ENCODE measurements at places on chromosomes 1 and 21.

DNA sequence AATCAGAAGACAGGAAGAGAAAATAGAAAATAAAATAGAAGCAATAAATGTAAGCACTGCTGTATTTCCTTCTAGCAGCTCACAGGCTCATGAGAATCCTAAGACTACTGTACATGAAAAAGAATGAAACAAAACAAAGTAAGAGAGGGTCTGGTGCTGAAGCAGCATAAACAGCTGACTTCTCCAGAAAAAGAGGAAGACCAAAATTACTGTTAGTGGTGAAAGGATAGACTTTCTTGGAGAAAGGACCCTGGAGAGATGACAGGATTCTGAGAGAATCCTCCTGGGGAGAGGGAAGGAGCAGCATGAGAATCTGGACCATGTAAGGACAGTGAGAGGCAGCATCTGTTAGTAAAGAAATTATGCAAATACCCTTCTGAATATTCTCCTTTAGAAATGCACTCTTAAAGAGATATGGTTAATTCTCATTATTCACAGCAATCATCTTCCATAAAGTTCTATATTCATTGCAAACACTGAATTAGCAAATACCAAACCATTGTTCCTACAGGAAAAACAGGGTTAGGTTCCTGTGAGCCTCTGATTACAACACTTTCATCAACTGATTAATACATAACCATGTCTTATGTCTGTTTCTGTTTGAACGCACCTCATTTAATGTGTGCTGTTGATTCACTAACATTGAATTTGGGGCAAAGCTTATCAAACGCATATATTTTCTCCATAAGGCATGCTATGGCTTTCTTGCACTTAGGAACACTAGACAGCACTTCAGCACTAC lies 17.0 kb downstream of the SLC25A24 start:
- DNase-seq = no peak

GRCh38 chr1:178496410-178497135 lies at the start of gene CLEC20A:
CLEC20A (minus strand) TSS chr1:178496964; CDS start chr1:178496939, 25 bp downstream.
- DNase-seq = no peak

DNA sequence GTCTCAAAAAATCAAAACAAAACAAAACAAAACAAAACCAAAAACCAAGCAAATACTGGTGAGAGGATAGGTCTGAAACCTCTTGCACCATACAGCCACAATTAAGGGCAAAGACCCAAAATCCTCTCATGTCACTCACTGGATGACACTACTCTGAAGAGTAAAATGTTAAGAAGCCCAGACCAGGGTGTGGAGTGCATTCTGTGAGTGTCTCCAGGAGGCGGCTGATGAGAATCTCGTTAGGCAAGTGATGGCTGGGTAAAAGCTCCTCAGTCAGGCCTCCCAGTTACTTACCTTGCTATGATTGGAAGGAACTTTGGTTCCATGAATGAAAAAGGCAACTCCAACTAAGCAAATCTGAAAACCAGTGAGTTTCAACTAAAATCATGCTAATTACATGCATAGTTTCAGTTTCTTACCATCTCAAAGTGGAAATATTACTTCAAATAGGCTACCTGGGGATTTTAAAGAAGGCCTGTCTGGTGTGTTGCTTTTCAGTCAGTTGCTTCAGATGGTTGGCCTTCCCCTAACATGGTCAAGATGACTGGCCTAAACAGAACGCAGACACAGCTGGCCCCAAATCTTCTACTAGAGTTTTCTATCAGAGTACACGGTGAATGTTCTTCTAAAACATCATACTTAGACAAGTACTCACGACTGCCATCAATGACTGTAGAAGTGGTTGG lies 95.1 kb downstream of the KIAA0319L start:
- no peak for DNase-seq

GRCh38 chr1:180116964-180117763 lies 37.5 kb upstream of the QSOX1 start:
- DNase-seq = no peak

GRCh38 chr1:21201650-21202049 lies 25.0 kb upstream of the EIF4G3 start:
- no peak for DNase-seq

- DNase-seq = no peak
These were observed 40.5 kb downstream of the ZBTB40 start for GRCh38 chr1:22491995-22492715.

- no peak for DNase-seq
These were observed 950 bp upstream of the INKA2 start for GRCh38 chr1:111739925-111740765.

GRCh38 chr21:30480145-30480544 lies at the start of gene KRTAP19-1:
KRTAP19-1 (minus strand) TSS chr21:30480367; CDS start chr21:30480317, 50 bp downstream.
- no peak for DNase-seq

DNA sequence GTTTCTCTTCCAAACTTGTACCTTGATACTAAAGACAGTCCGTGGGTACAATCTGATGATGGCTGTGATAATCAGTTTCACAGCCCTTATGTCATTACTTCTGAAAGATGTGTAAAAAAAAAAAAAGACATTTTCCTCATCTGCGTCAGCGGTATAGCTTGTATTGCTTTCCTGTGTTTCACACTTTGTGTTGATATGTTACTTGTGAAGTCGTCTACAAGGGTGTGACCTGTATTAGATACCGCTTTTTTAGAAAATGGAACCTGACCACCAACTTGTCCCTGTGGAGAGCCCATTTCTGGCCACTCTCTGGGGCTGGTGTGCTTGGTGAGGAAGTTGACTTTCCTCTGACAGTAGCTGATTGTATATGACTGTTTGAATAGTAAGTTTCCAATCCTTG lies 50.5 kb downstream of the PEX14 start:
- no peak for DNase-seq

GRCh38 chr21:45262041-45262581 lies 25.6 kb downstream of the POFUT2 start:
- no peak for DNase-seq

DNA sequence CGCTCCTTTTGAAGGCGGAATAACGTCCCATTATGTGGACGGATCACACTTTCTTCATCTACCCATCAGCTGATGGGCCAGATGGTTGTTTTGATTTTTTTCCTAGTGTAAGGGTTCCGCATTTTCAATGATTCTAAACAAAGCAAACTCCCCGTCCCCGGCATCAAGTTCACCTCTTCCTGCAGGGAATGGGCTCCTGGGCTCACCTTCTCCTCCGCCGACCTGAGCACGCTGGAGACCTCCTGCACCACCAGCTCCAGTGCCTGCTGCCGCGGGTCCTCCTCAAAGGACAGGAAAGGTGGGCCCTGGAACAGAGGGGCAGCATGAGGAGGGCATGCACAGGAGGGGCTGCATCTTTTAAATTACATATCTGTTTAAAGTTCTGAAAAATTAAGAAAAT lies 11.9 kb downstream of the C2CD2 start:
- DNase-seq = no peak

GRCh38 chr1:191498825-191499224 lies 659.4 kb upstream of the RGS18 start:
- DNase-seq = no peak

GRCh38 chr1:78682496-78682895 lies 32.9 kb downstream of the IFI44 start:
- no peak for DNase-seq

- DNase-seq = peak; percentile 24
These were observed 302.1 kb upstream of the RRP15 start for GRCh38 chr1:217983051-217983375.

GRCh38 chr1:20476265-20477038 lies 9.6 kb downstream of the CAMK2N1 start:
- peak; percentile 85 for DNase-seq

DNA sequence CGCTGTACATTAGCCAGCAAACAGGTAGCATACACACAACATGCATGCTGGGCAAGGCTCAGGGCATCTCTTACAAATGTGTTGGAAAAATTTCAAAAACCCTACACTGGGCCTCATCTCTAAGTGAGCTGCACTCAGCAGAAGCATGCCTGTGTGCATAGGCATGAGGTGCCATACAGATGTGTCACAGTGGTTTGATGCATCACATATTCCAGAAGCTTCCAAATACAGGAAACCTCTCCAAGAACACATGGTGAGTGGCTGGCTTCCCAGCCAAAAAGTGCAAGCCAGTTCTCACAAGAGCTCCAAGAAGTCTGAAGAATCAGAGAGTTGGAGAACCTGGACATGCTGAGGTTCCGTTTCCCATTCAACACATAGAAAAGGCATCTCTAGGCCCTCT lies 58.3 kb downstream of the CD46 start:
- no peak for DNase-seq

DNA sequence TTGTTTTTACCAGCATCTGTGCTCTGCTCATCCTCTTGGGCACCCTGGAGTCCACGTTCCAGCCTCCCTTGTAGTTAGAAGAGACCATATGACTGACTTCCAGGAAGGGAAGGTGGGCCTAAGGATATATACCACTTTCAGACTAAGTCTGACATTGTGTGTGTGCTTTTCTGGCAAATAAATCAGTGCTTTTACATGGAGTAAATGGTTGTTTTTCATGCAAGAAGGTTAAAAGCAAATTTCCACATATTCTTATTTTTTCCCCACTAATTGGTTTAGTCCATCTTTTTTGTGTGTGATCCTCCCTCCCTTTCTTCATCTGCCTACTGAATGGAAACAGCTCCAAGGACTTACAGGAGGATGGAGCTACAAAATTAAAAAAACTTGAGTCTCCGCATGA lies 119.8 kb downstream of the TBX15 start:
- no peak for DNase-seq

DNA sequence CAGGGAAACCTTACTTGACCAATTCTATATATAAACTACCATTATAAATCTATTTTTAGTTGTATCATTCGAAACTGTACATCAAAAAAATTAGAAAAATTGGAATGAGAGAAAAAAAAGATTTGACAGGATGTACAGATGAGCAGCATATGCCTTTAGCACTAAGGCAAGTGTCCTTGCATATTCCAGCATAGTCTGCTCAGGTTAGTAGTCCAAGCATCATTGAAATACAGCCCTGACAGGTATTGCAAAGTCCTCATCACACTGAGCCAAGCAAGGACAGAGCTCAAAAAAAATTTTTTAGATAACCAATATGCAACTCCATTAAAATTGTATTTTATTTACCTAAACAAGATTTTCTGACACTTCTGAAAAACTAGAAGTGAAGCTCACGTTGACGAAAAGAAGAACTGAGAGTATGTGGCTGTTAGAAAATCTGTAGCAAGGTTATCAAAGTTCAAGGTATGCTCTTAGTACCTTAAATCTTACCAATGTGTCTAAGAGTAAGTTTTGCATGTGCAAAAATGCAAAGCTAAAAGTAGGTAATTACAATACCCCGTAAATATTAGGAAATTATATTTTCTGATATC lies 465.6 kb upstream of the ADGRL4 start:
- no peak for DNase-seq

DNA sequence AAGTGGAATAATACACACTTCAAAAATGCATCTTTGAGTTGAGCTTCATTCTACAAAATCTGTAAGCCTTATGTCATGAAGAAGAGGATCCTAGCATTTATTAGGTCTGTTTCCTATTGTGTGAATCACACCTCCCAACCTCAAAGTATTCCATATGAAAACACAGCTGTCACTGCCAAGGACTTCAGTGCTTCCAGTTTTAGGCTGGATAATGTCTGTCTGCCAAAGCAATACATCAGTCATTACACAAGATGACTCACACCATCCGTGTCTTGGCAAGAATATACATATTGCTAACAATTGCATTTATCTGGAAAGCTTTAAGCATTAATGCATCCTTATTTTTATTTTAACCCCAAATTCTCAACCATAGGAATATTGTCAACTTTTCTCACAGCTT lies 125.7 kb upstream of the TMPRSS15 start:
- no peak for DNase-seq

DNA sequence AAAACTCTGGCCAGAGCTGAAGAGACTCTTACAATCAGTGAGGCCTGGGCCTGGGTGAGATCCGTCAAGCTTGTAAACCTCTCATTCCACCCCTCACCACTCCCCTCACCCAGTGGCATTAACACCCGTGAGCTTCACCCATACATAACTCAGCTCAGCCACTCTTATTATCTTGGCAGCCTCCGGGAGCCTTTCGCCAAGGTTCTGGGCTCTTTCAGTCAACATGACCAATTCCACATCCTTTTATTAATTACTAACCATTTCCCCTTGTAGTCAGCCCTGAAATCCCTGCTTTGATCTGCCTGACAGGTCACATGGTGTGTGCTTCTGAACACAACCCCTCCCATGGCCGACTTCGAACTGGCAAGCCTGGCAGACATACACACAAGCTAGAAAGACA lies 134.8 kb downstream of the SETD4 start:
- peak; percentile 27 for DNase-seq

GRCh38 chr1:88979054-88979748 lies 13.2 kb downstream of the KYAT3 start:
- DNase-seq = no peak

DNA sequence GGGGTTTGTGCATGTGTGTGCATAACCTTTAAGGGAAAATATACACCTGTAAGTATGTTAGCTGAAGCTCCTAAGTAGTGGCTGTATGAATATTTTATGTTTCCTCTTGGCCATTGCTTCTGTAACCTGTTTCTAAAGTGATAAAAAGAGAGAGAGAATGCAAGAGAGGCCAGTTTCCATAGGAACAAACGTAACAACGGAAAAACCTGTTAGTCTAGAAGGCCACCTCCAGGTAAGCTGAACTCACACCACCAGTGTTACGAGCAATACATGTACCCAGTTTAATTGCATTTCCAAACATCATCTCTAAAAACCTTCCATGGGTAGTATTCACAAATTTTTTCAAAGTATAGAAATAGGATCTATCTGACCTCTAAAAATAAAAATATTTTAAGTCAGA lies 63.1 kb downstream of the PLPPR4 start:
- DNase-seq = peak; percentile 34

DNA sequence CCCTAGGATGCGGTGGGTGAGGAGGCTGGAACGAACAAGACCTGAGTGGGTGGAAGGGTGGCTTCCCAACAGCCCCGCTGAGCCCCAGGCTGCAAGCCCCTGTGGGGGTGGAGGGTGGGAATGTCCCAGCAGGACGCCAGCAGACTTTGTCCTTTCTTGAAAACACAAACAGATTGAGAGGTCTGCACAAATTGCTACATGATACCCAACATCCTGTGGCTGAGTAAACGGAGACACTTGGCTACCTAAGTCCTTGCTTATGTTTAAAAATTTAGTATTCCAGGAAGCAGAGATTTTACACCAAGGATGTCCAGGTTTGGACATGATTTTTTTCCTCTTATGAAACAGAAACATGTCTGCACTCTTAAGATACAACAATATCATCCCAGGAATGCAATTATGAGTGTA lies 11.8 kb upstream of the F3 start:
- no peak for DNase-seq

GRCh38 chr1:114131526-114132220 lies 22.0 kb downstream of the SYT6 start:
- DNase-seq = no peak

DNA sequence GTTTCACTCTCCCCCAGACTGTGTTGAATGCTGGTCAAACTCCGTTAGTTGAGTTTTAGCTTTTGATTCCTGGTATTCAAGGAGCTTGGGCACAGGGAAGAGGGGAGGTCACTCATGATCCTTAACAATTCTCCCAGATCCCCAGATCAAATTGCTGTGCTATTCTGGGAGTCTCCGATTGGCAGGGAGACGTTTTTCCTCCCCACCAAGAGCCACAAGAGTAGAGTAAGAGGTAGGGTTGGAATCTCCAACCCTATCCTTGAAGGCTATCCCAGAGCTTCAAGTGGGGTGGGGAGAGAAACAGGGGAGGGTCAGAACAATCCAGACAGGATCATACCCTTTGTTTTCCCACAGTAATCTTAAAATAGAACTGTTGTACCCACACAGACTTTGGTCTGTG lies 576 bp upstream of the TPM3 start:
- DNase-seq = no peak

Data from left kidney (tissue), 8 donors.